ENCODE measurements at places on chromosomes 7 and 10.

DNA sequence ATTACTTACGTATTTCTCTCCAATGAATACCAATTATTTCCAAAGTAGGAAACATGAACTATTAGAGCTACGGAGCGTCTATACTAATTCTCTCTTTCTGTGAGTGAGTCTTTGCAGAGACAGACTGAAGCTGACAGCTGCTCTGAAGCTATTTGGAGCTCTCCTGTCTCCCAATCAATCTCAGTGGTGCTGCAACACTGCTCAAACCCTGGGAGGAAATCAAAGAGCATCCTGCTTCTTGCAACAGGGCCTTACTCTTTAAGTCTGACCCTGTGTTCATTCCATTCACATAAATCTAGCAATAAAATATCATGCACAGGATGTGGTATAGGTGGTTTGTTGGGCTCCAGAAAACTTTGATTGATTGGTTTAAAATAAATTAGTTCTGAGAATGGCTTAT lies 685.7 kb upstream of the IGFBP3 start:
- DNase-seq = no peak

- DNase-seq = no peak
These were observed 42.8 kb downstream of the GRB10 start for GRCh38 chr7:50739744-50740435.

DNA sequence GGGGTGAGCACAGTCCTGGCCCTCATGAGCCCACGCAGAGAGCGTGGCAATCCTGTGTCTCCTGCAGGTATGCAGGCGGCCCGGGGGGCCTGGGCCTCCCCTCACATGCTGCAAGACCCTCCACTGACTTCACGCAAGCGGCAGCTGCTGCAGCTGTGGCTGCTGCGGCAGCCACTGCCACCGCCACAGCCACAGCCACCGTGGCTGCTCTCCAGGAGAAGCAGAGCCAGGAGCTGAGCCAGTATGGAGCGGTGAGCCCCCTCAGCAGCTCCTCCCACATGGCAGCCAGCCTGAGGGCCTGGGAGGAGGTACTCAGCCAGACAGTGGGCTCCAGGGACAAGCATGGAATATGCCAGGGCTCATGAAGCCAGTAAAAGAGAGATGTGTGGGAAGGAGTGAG lies 8.7 kb downstream of the ZMIZ2 start:
- DNase-seq = no peak

DNA sequence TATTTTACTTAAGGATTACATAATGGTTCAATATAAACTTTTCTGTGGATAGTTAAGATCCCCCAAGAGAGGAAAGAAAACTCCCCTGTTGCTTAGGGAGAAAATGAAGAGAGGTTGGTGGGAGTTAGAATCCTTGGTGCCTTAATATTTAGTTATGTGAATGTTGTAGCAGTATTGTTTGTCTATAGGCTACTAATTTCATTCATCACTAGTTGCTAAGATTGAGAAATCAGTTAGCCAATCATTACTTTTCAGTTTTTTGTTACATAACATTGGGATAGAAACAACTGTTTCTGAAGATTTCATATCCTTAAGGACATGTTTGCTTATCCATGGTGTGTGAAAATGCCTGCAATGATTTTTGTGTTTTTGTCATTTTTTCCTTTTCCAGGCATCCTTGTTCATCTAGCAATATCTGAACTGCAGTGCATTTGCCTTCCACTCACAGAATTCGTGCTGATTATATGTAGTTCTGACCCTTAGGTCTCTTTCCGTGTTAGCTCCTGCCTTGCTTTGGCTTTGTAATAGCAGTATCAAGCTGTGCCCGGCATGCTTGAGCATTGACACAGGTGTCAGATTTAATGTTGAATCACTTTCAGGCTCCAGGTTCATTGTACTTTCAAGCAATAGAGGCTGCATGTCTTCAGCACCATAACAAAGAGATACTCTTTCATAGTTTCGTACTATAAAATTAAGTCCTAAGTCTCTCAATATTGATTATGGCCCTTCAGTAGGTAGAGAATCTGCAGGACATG lies 85.0 kb downstream of the PODXL start:
- no peak for DNase-seq

DNA sequence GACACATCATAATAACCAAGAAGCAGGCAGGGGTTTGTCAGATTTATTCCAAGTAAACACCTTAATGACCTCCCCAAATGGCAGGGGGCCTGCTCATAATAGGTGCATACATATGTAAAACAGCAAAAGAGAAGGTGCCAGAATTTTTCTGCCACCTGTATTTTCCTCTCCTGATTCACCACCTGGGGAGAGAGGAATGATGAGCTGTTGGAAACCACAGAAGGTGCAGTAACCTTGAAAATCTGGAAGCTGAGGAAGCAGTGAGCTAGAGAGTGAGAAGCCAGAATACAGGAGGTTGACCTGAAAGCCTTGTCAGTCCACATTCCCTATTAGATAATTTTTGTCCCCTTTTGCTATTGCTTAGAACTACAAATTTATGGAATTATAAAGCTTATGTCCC lies 46.2 kb upstream of the PDE1C start:
- DNase-seq = no peak

GRCh38 chr7:29429401-29429800 lies 134.2 kb upstream of the PRR15 start:
- DNase-seq = no peak

- DNase-seq = no peak
These were observed 46.9 kb upstream of the ARL4A start for GRCh38 chr7:12640299-12641096.

DNA sequence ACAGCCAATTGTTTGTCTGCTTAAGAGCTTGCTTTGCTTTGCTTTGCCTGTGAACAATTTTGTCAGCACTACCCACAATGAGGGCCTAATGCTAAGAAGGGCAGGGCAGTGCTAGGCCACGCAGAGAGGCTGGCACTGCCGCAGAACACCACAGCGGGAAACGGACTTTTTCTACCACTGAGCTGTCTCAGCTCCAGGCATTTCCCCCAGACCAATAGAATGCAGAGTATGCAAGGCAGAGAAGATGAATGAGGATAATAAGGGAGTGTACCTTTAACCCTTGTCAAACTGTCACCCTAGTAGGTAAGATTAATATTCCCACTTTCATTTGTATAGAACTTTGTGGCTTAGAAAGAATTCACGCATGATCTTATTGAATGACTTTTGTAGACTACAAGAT lies 104.5 kb downstream of the SH3PXD2A start:
- DNase-seq = no peak

DNA sequence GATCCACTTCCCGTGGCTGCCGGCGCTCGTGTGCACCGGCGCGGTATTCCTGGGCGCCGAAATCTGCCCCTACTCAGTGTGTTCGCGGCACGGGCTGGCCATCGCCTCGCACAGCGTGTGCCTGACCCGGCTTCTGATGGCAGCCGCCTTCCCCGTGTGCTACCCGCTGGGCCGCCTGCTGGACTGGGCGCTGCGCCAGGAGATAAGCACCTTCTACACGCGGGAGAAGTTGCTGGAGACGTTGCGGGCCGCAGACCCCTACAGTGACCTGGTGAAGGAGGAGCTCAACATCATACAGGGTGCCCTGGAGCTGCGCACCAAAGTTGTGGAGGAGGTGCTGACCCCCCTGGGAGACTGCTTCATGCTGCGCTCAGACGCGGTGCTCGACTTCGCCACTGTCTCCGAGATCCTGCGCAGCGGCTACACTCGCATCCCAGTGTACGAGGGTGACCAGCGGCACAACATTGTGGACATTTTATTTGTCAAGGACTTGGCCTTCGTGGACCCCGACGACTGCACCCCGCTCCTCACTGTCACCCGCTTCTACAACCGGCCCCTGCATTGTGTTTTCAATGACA lies 1.3 kb downstream of the CNNM1 start:
- no peak for DNase-seq

GRCh38 chr10:110275128-110275729 lies 29.5 kb downstream of the SMNDC1 start:
- DNase-seq = no peak

GRCh38 chr10:48659790-48660189 lies 24.9 kb upstream of the WDFY4 start:
- DNase-seq = peak; percentile 27

GRCh38 chr7:78153285-78153684 lies 354.7 kb downstream of the PHTF2 start:
- no peak for DNase-seq
